Fibroblast of the aortic adventitia (primary cell): ENCODE measurements at places on chromosomes 3 and 15.

DNA sequence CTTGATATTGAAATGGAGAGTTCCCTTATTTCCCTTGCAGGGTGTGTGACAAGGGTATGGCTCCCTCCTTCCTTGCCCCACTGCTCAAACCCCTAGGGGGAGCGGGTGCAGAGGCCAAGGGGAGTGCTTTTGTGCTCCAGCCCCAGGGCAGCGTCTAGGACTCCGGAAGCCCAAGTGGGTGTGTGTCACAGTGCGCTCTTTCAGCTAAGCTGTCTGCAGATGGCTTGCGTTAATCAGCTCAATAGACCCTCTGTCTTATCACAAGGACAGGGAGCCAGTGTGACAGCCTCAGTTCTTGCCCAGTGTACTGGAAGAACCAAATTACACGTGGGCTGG, 523.6 kb upstream of the LMCD1 start:
- no peak for DNase-seq

DNA sequence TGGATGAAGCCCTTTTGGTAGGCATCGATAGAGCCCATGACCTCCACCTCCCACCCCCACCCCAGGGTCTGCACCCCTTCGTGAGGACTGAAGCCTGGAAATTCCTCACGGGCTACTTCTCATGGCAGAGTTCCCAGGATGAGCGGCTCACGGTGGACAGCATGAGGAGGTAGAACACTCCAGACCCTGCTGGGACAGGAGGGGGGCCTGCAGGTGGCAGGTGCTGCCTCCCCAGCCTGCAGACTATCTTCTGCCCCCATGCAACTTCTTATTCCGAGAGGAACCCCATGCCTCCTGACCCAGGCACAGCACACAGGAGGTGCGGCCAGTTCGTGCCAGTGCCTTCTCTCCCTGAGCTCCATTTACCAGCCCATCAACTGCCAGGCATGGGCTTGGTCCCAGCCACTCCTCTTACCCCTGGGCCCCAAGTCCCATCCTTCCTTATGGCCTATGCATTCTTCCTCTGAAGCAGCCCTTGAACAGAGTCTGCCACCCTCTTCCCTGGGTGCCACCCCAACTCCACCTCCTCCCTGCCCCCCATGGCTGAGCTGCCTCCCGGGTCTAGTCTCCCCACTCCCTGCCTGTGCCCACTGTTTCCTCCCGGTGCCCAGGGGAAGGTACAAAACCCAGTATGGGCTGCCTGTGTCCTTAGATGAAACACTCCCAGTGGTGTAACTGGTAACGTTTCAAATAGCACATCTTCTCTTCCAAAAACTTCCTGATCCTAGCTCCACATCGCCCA, 8.4 kb downstream of the TBC1D21 start:
- DNase-seq, result no peak

DNA sequence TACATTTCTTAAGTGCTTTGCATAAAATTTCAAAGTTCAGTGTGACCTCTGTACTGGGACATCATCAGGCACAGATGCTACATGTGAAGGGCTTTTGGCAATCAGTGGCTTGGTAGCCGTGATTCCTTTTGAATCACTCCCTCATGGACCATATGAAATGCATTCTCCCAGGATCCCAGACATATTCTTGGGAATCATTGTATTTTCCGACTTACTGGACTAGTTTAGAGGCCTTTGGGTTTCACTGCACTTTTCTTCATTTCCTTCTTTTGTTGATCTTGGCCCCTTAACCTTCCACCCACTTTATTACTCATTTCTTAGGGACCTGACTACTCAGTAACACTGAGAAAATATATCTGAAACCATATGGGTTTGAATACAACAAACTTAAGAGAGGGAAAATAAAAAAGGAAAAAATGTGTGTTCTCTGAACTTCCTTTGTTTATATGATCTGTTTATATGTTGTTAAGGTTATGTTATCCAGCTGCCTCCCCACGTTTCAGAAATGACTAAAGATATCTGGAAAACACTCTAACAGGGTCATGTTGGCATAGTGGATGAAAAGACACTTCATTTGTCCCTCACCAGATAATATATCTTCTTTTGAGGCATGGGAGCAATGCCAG, 35.1 kb downstream of the HMG20A start:
- peak; percentile 91 for DNase-seq

- peak; percentile 85 for DNase-seq
These were observed 5.2 kb upstream of the EBLN2 start for GRCh38 chr3:73056014-73056844.

GRCh38 chr3:195450731-195451229, 8.0 kb upstream of the ACAP2 start:
- DNase-seq, result peak; percentile 86

- no peak for DNase-seq
These were observed 813.5 kb downstream of the MCTP2 start for GRCh38 chr15:95044745-95045417.

DNA sequence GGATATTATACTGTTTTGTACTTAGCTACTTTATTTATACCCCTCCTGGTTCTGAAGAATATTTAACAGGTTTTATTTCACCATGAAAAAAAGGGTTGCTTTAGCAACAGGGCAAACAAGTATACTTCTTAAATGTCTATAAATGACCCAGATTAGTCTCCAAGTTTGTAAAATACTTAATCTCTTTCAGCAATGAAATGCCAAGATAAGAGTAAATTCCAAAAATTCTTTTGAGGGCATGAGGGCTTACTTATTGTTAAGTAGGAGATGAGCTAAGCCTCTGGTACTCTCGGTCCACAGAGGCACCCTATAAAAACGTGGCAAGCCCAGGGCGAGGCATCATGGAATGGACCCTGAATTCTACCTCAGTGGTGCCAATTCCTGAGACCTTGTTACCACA, 264.8 kb upstream of the NSMCE3 start:
- DNase-seq, result peak; percentile 53

DNA sequence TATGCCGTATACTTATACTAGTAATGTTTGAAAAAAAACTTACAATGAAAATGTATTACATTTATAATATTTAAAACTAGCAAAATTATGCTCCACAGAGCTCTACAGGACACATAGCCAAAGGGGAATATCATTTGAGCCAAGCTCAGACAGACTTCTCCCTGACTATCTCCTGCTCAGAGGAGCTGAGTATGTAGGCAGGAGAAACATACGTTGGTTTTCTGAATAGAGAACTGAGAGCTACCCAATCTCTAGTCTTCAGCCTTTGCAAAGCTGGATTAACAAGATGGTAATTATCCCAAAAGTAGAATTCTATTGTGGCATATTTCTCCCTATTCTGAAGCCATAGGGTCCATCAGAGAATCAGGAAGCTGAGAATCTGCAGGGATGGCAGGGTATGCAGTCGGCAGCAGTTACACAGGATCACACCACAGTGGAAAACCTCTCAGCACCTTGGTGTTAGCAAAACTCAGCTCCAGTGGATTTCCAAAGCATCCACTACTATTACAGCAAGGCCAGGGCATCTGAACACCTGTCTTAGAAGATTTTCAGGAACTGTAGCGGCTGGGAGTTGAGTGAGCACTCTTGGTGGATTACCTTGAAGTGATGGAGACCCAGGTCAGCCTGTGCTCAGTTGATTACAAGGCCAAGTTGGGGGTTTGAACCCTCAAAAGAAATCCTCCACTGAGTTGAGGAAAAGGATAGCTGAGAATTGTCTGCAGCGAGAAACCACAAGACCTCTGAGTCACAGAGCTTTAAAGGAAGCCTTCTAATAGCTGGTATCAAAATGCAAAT, 30.1 kb downstream of the GPR15 start:
- no peak for DNase-seq

GRCh38 chr3:197446700-197447056, 109.1 kb downstream of the BDH1 start:
- DNase-seq, result no peak

DNA sequence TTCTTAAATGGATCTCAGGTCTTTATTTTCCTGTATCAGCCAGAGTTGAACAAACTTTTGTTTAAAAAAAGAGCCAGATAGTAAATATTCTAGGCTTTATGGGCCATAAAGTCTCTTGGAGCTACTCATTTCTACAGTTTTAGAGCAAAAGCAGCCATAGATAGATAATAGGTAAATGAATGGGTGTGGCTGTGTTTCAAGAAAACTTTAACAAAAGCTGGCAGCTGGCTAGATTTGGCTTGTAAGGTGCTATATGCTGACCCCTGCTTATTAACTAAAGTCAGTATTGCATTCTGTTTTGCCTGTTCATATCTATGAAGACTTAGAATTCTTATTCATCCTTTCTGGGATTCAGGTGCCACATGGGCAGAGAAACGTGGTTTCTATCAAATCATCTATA, 29.0 kb downstream of the MFN1 start:
- no peak for DNase-seq

- no peak for DNase-seq
These were observed 77.9 kb downstream of the ITPR1 start for GRCh38 chr3:4570840-4571621.

DNA sequence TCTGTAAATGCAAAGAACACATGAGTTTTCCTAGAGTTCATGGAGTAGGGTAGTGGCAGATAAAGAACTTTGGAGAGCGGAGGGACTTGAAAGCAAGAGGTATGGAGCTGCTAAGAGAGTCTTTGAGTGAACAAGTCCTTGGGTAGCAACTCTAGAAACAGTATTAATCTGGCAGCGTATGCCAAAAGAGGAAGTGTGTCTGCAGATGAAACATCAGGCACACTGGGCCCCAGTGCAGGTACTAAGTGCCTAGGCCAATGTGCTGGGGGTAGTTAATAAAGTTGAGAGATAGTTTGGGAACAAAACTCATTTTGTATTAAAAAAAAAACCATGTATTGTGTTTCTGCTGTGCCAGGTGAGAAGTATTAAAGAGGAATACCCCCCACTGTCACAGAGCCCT, 223.0 kb upstream of the STRIT1 start:
- no peak for DNase-seq

- DNase-seq, result no peak
These were observed 678 bp downstream of the DOCK3 start for GRCh38 chr3:50675179-50676030.

DNA sequence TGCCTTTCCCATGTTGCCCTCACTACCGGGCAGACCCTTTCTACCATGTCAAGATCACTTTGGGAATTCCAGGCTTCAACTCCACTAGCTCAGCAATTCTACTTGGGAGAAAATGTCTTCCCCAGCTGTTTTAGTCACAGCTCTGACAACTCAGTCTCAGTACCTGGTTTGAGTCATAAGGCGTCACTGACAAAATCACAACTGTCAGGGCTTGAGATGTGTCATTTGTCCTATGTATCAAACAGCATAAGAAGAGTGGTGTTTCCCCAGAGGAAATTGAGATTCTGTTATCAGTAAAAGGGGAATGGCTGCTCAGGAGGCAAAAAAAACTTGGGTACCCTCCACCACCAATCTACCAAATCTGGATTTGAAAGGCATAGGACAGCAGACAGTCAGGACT, 594.9 kb upstream of the SUCLG2 start:
- no peak for DNase-seq

GRCh38 chr3:1696669-1697275, 401.9 kb upstream of the CNTN4 start:
- DNase-seq, result no peak

DNA sequence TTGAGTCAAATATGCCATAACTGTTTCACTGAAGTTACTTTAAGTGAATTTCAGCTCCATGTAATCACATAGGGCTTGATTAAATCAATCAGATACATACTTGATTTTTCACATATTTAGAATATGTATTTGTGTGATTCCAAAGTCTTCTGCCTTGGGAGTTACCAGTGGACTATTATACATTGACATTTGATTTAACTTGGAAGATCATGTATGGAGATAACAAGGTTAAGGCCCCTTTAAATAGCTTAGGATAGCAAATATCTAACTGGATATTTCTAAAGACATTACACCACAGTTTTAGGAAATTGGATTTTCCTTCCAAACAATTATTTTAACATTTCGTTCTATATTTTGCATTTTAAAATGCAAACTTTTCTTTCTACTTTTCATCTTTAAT, 405.0 kb downstream of the RAP2B start:
- no peak for DNase-seq

DNA sequence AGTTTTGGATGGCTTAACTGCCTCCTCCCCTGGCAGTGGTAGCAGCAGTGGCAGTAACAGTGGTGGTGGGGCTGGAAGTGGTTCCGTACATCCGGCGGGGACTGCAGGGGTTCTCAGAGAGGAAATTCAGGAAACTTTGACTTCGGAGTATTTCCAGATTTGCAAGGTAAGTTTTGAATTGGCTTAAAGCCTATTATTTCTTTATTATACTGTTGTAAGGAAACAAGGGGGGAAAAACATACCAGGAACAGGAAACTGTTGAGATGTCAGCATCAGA, 1.5 kb downstream of the STXBP5L start:
- DNase-seq, result no peak

DNA sequence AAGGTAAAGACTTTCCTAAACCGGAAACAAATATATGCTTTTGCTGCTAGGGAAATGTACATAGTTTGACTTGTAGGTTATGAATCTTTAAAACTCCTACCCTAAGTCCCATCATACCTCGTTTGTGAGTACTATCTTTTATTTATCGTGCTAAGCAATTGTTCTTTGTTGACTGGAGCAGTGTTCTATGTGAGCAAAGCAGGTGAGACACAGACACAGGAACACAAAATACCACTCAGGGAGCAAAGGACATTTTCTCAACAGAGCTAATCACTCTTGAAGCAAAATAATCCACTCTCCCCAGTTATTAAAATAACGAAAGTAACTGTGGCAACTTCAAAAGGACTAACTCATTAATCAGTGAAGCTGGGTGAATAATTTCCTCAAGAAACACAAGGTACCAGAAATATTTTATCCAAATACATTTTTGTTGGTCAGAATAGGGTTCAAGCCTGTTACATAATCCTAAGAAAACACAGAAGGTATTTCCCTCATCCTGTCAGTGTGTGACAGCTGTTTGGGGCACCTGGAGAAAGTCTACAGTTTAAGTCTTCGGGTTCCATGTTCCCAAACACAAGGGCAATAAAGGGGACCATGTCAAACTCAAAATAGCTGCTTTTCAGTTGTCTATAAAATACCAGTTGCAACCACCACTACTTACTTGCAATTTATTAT, 407.7 kb downstream of the FOXP1 start:
- no peak for DNase-seq

DNA sequence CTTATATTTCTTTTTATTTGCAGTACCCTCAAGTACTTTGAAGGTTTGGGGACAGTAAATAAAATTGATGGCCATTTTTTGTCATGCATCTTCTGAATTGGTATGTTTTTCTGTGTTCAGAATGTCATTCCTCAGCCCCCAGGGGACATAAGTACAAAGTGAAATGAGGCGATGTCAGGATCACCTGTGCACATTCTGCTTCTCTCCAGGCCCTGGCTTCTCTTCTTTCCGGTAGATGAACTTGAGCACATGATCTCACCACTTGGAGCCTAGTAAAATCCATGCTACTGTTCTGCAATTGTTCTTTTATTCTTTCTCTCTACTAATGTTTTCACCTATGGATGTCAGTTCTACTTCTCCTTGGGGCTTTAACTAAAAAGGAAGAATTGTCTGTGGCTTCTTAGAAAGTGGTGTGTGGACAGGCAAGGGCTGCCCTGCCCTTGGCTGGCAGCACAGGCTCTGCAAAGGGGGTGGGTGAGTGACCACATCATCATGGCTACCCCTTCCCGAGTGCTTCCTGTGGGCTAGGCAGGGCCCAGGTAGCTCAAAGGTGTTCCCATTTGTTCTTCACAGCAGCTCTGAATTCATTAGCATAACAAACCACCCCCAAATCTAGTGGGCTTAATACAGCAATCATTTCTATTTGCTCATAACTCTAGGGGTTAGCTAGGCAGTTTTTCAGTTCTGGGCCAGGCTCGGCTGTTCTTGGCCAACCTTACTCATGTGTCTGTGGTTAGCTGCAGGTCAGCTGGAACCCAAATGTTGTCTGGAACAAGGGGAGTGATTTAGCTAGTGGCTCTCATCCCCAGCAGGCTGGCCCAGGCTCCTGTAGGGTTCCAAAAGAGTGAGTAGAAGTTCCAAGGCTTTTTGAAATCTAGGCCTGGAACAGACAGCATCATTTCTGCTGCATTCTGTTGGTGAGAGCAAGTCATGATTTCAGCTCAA, 154.0 kb upstream of the CTDSPL start:
- no peak for DNase-seq
